Stimulated activated CD4-positive, alpha-beta T cell treated with anti-CD3 and anti-CD28 coated beads, Interleukin-4, amount 100 ng/mL, for 1 hour (primary cell): ENCODE measurements at places on chromosomes 16 and 17.

DNA sequence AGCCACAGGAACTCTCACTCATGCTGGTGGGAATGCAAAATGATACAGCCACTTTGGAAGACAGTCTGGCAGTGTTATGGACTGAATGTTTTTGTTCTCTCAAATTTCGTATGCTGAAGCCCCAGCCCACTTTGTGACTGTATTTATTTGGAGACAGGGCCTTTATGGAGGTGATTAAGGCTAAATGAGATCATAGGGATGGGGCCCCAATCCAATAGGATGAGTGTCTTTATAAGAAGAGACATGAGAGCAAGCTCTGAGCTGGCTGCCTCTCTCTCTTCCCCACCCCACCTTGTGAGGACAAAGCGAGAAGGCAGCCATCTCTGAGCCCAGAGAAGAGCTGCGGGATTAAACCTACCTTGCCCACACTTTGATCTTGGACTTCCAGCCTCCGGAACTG is 21.9 kb upstream of the RAI1 start:
- DNase-seq, result no peak

DNA sequence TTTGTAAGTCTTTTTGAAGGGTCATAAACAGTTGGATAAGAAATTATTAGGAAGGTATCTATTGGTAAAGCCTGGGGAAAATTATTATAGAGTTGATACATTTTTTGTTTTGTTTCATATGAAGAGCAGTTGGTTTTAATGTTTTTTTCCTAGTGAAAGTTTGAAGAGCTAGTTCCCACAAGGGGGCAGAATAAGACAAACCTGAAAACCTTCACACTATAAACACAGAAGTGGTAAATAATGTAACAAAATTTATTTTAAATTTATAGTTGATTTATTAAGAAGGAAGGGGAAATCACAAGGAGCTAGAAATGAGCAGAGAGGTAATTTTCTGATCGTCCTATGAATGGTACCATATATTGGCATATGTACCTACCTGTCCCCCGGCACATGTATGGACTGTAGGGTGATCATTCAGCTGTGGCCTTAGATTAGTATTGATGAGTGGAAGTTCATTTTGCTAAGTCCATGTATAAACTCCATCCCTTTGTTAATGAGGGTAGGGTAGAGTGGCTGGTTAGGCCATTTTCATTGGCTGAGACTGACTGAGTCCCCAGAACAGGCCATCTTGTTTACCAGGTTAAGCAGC is 116.3 kb downstream of the TANC2 start:
- no peak for DNase-seq

DNA sequence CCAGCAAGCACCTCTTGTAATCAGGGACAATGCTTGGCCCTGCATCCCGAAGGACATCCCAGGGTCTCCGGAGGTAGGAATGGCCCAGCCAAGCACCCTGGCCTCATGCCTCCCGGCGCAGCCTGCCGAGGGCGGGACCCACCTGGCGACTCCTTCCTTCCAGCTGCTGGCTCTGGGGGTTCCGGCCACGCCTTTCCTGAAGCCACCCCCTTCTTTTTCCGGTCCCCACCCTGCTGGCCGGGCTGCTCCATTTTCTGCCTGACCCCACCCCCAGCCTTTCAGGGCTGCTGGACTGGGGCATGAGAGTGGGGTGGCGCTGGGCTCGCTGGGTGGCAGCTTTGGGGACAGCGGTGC is 22.5 kb upstream of the CIBAR2 start:
- DNase-seq, result no peak

GRCh38 chr16:66619534-66620428 is 15.3 kb downstream of the CMTM3 start:
- DNase-seq, result no peak

DNA sequence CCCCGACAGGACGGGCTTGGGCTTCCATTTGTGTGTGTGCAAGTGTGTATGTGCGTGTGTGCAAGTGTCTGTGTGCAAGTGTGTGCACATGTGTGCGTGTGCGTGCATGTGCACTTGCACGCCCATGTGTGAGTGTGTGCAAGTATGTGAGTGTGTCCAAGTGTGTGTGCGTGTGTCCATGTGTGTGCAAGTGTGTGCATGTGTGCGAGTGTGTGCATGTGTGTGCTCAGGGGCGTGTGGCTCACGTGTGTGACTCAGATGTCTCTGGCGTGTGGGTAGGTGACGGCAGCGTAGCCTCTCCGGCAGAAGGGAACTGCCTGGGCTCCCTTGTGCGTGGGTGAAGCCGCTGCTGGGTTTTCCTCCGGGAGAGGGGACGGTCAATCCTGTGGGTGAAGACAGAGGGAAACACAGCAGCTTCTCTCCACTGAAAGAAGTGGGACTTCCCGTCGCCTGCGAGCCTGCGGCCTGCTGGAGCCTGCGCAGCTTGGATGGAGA is 23.1 kb upstream of the ITGAX start:
- DNase-seq, result no peak

DNA sequence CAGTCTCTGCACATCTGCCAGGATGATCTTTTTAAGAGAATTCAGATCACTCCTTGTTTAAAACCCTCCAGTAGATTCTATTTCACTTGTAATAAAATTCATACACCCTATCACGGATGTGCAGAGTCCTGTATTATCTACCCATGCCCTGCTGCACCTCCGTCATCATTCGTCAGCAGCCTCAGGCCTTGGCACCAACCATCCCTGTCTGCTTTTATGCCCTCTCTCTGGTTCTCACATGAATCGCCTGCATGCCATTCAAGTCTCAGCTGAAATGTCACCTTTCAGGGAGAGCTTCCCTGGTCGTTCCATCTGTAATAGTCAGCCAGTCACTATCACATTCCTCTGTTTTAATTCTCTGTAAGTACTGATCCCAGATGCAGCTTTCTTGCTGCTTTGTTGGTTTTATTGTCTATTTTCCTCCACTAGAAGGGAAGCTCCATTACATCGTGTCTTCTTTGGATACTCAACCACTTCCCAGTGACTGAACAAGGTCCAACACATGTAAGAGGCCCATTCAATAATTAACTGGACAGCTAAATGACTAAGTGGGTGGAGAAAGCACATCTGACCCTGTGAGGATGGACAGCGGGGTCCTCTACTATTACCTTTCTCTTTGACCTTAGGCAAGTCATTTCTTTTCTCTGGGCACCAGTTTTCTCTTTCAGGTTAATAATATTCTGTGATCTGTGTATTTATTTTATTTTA is 81.2 kb upstream of the GOT2 start:
- no peak for DNase-seq

DNA sequence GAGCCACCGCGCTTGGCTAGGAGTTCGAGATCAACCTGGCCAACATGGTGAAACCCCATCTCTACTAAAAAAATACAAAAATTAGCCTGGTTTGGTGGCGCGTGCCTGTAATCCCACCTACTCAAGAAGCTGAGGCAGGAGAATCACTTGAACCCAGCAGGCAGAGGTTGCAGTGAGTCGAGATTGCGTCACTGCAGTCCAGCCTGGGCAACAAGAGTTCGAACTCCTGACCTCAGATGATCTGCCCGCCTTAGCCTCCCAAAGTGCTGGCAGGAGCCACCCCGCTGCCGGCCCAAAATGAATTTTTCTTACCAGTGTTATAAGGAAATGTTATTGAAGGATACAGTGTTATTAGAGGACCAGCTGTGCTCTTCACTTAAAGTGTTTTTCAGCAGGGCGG is 2.3 kb downstream of the NUP85 start:
- no peak for DNase-seq

- no peak for DNase-seq
Observed at GRCh38 chr16:11198375-11198774, 57.6 kb downstream of the SOCS1 start.

DNA sequence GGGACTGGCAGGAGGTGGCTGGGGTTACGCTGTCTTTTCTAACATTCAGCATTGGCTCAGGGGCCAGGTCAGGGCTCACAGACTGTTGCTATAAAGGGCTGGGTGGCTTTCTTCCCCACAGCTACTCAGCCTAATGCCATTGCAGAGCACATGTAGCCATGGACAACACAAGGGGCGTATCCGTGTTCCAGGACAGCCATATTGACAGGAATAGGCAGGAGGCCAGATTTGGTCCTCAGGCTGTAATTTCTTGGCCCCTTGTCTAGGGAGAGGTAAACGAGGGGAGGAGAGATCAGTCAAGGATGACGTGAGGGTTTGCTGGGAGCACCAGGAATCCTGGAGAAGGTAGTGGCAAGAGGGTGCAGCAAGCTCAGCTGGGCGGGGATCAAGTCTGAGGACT is 21.2 kb upstream of the MYO15B start:
- DNase-seq, result no peak

DNA sequence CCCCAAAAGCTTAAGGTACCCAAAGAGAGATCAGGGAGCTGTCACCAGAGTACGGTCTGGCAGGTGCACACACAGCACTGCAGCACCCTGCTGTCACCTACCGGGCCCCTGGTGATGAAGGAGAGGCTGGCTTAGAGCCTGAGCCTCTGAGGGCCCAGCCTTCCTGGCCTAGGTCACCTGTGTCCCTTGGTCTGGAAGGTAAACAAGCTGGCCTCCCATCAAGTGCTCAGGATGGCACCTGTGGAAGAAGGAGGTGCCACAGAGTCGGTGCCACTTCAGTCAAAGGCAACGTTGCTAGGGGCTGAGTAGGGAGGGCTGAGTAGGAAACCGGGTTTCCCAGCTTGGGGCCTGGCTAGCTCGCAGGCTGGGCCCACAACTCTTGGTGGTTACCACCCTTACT is 70.7 kb downstream of the COG7 start:
- no peak for DNase-seq

- no peak for DNase-seq
Observed at GRCh38 chr16:31535737-31536136, 8.0 kb downstream of the AHSP start.

GRCh38 chr16:65064131-65064530 is 57.7 kb downstream of the CDH11 start:
- no peak for DNase-seq

GRCh38 chr17:58233543-58233942 is 4.8 kb upstream of the LPO start:
- no peak for DNase-seq

DNA sequence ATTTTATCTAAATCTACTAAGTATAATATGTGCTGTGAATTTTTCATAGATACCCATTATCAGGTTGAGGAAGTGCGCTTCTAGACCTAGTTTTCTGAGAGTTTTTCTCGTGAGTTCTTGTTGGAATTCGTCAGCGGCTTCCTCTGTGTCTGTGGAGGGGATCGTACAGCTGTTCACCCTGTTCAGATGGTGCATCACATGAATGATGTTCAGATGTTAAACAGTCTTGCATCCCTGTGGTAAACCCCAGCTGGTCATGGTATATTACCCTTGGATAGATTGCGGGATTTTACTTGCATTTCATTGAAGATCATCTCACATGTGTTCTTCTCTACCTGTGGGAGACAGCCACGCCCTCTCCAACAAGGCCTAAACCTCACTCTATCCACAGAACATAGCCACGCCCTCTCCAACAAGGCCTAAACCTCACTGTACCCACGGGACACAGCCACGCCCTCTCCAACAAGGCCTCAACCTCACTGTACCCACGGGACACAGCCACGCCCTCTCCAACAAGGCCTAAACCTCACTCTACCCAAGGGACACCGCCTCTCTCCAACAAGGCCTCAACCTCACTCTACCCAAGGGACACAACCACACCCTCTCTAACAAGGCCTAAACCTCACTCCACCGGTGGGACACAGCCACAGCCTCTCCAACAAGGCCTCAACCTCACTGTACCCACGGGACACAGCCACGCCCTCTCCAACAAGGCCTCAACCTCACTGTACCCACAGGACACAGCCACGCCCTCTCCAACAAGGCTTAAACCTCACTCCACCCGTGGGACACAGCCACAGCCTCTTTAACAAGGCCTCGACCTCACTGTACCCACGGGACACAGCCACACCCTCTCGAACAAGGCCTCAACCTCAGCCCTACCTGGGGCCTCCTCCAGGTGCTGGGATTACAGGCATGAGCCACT is 180.2 kb upstream of the CHMP6 start:
- DNase-seq, result no peak

DNA sequence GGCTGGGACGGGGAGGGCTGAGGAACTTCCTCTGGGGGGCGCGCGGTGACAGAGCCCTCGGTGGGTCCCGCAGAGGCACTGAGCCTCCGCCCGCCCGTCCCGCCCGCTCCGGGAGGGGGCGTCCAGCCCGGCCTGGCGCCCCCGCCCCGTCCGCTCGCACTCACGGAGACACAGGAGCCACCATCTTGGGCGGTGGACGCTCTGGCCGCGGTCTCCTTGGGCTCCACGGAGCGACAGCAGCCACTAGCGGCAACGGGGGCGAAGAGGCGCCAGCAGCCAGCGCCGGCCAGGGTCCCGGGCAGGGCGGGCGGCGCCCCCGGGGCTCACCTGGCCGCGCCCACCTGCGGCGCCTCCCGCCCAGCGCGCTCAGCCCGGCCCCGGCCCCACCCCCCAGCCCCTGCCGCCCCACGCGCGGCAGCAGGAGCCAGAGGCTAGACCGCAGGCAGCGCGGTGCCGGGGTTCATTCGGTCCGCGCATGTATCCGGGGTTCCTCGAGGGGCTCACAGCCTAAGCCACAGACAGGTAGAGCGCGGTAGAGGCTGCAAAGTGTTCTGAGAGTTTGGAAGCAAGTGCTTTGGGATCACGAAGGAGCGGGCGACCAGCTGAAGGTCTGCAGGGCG is at the start of gene C17orf113:
C17orf113 (minus strand) TSS at position 209 of the 620 bp plus-strand sequence. CDS start 7,225 bp downstream, outside the sequence.
- DNase-seq, result peak; percentile 47

DNA sequence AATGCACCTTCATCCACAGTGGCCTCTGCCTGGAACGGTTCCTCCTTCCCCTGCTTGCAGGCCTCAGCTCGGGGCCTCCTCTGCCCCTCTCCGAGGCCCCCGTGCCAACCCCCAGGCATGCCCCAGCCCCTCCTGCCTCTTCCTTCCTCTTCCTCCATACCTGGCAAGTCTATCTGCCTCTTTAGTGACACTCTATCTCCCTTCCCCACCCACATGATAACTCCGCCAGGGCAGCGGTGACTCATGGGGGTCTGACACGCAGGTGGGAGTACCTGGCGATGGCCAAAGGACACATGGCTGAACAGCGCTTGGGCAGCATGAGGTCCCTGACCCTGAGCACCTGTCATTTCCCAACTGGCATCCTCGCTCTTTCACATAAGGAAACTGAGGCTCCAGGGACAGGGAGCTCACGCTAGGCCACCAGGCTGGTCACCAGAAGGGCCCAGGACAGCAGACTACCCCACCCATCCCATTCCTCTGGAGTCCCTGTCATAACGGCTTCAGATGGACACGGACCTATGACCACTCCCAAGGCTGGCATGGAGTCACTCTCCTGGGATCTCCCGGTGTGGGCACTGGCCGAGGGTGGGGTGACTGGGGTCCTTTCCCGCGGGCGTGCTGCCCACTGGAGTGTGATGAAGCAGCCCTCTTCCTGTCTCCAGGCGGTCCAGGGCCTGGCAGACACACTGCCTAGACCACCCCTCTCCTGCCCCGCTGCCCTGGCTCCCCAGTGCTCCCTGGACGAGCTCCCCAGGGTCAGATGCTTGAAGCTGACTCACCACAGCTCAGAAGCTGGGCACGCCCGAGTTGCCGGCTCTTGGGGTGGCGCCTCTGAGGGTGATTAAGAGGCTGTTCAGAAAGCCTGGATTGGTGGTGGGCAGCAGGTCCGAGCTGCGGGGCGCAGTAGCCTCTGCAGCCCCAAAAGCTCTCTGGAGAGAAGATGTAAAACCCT is 100.6 kb downstream of the ENGASE start:
- DNase-seq, result no peak
